ENCODE measurements at places on chromosomes 13 and 19.
A peak's percentile ranks its signal among the peaks of the same experiment; 100 is the strongest.

DNA sequence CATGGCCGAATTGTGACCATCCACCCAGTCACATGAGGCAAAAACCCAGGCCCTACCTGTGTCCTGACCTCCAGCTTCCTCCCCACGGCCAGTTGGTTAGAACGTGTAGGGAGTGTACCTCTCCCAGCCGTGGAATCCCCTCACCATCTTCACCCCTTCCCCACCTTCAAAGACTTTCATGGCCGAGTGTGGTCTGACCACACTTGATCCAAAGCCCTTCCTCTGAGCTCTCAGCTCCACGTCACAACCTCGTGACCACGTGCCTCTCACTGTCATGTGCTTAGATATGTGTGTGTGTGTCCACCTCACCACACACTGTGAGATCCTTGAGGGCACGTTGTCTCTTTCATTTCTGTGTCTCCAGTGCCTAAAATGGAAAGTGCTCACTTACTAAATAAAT is 48.6 kb upstream of the UBE2L5 start:
- ATAC-seq = no peak

DNA sequence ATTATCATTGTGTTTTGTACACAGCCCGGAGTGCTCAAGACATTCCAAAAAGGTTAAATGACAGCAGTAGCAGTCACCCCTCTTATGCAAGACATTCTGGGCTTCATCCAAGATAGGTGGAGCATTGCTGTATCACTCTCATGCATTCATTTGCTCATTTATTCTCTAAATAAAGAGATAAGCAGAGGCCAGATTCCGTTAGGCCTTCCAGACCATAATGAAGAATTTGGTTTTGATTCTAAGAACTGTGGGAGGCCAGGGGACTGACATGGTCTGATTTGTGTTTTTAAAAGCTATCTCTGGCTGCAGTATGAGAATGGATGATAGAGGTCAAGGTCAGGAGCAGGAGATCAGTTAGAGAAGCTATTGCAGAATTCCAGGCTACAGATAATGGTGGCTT is 145.8 kb downstream of the KCNRG start:
- ATAC-seq = no peak

DNA sequence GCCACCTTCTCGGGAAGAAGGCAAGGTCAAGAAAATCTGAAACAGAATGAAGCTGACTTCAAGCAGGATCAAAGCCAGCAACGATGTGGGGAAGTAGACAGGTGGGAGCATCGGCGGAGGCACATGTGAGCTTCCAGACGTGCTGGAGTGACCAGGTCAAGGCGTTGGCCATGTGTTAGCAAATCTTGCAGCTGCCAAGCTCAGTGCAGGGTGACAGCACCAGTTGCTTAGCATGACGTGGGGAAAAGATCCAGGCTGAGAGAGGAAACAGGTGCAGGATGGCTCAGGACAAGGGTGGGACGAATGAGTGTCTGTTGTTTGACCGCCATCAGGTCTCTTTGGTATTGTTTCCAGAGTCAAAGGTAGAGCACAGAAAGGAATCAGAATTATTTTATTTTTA is 92.3 kb downstream of the TNFSF13B start:
- ATAC-seq = peak; percentile 39

GRCh38 chr13:28704282-28704681 is 14.5 kb downstream of the SLC46A3 start:
- ATAC-seq = no peak

- no peak for ATAC-seq
Observed at GRCh38 chr19:32018014-32018413, 327.4 kb upstream of the ZNF507 start.

GRCh38 chr19:12555456-12555930 is 4.2 kb upstream of the ZNF564 start:
- no peak for ATAC-seq

- ATAC-seq = no peak
Observed at GRCh38 chr13:89214185-89214584, 1543.0 kb downstream of the SLITRK5 start.

GRCh38 chr19:34336781-34337271 is 28.2 kb upstream of the GPI start:
- no peak for ATAC-seq

DNA sequence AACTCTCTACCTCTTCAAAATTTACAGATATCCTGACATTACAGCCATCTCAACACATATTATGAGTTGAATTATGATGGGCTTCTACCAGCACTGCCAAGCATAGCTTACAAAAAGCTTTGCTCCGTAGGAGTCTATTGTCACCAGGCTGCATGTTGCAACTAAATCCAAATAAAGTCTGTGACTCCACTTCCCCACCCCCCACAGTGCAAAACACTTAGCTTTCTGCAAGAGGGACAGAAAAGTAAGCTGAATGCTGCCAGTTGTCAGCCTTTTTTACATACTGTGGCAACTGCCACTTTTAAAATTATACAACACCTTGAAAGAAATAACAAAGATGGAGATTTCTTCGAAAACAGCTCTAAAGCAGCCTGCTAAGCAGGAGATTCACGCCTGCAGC is 189.1 kb downstream of the FGF14 start:
- no peak for ATAC-seq

DNA sequence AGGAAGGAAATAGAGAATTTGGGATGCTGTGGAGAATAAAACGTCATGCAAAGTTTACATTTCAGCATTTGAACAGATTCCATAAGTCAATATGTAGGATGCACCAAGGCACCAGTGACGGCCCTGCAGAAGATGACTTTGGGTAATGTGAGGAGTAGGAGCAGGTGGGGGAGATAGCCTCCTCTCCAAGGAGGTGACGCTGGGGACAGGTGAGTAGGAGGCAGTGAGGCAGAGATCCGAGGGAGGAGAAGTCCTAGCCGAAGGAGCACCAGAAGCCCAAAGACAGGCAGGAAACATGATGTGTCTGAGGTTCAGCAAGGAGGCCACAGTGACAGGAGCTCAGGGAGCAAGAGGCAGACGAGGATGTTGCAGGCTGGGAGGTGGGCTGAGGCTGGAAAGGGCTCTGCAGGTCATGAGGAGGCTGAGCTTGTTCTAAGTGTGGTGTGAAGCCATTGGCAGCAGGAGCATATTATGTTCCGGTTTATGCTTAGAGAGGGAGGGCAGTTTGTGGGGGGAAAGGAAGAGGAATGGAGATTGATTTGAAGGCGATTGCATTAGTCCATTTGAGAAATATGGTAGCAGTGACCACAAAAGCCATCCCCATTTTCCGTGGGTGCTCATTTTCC is 55.7 kb upstream of the C1QTNF9 start:
- ATAC-seq = no peak

DNA sequence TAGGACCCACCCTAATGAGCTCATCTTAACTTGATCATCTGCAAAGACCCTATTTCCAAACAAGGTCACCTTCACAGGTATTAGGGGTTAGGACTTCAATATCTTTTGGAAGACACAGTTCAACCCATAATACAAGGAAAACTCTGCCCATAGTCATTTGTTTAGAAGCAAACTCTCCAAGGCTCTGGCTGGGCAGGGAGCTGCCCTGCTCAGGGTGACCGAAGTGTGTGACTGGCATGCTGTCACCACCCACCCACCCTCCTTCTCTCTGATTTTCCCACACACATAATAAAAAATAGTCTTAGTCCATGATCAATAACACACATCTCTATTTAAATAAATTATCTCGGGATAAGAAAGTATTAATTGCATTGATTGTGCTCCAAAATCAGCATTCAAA is 161.1 kb downstream of the KCTD15 start:
- no peak for ATAC-seq

DNA sequence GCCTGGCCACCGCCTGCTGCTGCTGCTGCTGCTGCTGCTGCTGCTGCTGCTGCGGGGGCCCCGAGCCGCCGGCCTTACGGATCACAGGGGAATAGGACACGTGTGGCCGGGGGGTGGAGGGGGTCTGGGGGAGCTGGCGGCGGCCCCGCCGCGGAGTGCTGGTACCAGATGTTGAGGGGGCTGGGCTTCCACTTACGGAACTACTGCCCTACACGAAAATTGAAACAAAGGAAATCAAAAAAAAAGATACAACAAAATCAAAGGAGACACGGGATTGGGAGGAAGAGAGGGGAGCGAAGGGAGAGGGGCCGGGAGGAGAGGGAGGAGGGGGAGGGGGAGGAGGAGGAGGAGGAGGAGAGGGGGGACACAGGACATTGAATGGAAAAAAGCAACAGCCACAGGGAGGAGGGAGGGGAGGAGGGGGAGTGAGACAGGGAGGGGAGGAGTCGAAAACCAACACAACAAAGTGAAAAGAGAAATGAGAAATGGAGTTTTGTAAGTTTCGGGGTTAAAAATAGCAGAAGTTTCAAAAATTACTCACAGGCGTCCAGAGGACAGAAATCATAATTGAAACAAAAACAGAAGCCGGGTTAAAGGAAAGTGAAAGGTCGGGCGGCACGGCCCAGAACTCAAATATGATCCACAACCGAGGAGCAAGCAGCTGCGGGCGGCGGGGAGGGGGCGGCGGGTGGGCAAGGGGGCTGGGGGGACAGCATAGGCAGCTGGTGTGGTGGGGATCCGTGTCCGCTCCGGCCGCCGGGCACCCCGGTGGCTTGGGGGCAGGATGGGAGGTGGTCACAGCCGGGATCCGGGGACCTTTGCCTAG is 57.8 kb downstream of the IER2 start:
- peak; percentile 16 for ATAC-seq

DNA sequence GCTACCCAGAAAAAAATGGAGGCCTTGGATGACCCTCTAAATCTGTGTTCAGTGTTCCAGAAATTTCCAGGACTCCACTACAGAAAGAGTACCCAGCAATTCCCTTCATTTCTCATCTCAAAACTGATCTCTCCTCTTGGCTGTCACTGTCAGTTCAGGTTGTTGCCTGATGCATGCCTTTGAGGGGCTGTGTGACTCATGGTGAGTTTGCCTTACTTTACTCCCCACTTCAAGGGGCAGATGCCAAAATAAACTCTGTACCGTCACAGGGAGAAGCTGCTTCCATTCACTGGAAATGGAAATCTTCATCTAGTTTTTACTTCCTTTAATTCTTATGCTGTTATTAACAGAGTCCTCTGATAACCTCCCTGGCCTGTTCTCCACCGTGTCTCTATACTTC is 1075.0 kb downstream of the DIAPH3 start:
- no peak for ATAC-seq

DNA sequence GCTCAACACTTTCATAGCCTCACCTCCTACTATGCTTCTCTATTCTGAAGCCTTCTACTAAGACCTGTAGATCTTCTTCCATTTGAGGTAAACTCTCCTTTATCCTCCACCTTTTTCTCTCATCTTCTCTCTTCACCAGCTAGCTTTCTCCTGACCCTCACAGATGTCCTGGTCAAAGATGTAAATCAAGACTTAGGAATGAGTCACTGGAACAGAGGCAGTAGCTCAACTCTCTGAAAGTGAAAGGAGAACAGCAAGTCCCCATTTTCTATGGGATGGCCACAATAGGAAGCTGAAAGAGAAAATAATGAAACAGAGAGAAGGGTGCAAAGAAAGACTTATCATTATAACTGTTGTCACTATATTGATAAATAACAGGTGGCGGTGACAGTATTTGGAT is 86.1 kb upstream of the DOCK9 start:
- no peak for ATAC-seq

- no peak for ATAC-seq
Observed at GRCh38 chr19:50371914-50372475, 4.3 kb upstream of the NR1H2 start.

GRCh38 chr19:8731428-8732169 is 10.2 kb downstream of the OR2Z1 start:
- ATAC-seq = no peak

DNA sequence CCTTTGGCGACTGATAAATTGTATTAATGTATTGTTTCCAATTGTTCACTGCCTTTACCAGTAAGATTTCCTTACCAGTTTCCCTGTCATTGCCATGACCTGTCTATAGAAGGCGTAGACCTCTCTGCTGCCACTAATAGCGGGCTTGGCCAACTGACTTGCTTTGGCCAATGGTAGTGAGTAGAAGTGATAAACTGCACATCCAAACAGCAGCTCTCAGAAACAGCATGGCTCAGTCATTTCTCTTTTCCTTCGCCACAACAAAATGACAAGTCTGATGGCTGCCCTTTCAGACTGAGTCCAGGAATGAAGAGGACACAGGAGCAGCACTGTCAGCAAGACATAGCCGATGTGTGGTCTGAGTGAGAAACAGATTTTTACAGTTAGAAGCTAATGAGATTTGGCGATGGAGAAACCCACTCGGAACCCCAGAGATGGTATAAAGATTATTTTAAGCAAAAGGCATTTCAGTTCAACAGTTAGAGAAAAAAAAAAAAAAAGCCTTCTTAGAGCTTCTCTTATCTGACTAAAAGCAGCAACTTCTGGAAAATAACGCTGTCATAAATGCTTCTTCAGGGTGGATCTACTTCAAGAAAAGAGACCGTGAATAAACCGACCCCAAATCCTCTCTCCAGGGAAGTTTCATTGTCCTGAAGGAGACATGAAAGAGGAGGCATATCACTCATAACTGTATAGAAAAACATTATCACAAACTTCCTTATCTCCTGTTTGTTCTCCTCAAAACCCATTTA is 42.0 kb upstream of the TM9SF2 start:
- ATAC-seq = no peak

DNA sequence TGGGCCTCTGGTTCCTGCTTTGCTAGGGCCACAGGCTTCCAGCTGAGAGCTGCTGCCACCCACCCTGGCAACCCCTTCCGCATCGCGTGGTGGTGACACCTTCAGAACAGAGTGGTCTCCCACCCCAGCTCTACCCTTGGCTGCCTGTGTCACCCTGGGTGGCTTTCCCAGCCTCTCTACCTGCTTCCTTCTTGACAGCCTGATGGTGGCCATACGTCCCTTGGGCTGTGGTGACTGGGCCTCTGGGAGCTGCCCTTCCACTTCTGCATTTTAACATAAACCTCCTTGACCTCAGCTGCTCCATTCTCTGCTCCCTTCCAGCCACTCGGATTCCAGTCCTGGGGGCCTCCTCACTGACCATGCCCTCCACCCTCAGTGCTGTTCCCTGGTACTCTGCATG is 17.0 kb downstream of the PAK4 start:
- no peak for ATAC-seq

- no peak for ATAC-seq
Observed at GRCh38 chr13:44104969-44105368, 225.3 kb downstream of the LACC1 start.

GRCh38 chr13:108944760-108945159 is 315.3 kb downstream of the MYO16 start:
- ATAC-seq = no peak

- no peak for ATAC-seq
Observed at GRCh38 chr19:16749326-16749725, 29.7 kb downstream of the NWD1 start.
